ENCODE measurements at places on chromosomes 7 and 10. TPM values are rescaled to one million over a fixed set of nuclear protein-coding genes. Genes with fewer than 3 reads are reported as not detected.
A peak's percentile ranks its signal among the peaks of the same experiment; 100 is the strongest.

GRCh38 chr7:26136831-26137230 lies 15.2 kb upstream of the NFE2L3 start:
- no peak overlapping the region for H3K27ac ChIP-seq
- H3K36me3 ChIP-seq: no peaks in the 10 kb centered on the region
- no peak for DNase-seq
- H3K27me3 ChIP-seq: no peaks in the 10 kb centered on the region
- no peak overlapping the region for H3K4me3 ChIP-seq

GRCh38 chr7:99576251-99576650 lies 17.8 kb downstream of the ZNF655 start:
- no peak overlapping the region for H3K27ac ChIP-seq
- H3K27me3 ChIP-seq: no peaks in the 10 kb centered on the region
- peaks cover 11% of the 10 kb centered on the region for H3K4me1 ChIP-seq
- peaks cover 18% of the 10 kb centered on the region for H3K36me3 ChIP-seq
- H3K4me3 ChIP-seq: no peak overlapping the region

GRCh38 chr7:927031-927671 lies 27.3 kb downstream of the ADAP1 start:
- peaks cover 33% of the 10 kb centered on the region for H3K4me1 ChIP-seq
- no peaks in the 10 kb centered on the region for H3K36me3 ChIP-seq
- H3K27ac ChIP-seq: no peak overlapping the region
- H3K27me3 ChIP-seq: no peaks in the 10 kb centered on the region
- no peak overlapping the region for H3K4me3 ChIP-seq
- DNase-seq: no peak

GRCh38 chr7:90910136-90910535 lies 314.0 kb downstream of the CDK14 start:
- H3K27ac ChIP-seq: no peak overlapping the region
- no peaks in the 10 kb centered on the region for H3K36me3 ChIP-seq
- H3K4me3 ChIP-seq: no peak overlapping the region
- no peaks in the 10 kb centered on the region for H3K4me1 ChIP-seq
- no peaks in the 10 kb centered on the region for H3K27me3 ChIP-seq

DNA sequence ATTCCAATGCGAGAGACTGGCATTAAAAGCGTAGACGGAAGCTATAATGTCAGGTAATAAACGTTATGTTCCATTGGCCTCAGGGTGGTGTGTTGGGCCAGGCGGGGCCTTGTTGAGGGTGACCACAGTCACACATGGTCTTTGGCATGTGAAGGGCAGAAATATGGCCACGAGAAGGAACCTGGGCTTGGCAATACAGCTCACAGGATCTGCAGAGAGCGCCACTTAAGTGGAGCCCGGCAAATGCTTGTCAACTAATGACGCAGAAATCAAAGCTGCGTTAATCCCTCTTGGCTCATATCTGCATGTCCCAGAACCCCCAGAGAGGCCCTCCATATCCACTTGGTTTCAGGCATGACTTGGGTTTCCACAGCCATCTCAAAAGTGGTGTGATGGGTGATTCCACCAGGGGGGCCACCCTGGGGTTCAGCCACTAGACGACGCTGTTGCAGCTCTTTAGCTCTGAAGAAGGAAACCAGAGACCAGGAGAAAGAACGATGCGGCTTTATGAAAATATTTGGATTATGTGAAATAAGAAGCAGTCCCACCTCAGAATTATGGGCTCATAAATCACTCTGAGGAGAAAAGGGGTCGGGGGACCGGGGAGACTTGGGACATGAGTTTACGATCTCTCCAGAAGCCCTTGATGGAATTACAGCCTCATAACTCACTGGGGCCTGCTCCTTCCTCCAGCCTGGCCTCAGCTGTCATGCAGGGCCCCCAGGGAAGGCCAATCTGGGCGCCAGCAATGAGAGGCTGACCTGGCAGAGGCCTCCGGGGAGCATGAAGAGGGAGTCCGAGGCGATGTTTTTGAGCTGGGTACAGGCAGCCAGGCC lies 462.5 kb downstream of the PLXNA4 start:
- no peaks in the 10 kb centered on the region for H3K4me1 ChIP-seq
- DNase-seq: no peak
- no peak overlapping the region for H3K27ac ChIP-seq

DNA sequence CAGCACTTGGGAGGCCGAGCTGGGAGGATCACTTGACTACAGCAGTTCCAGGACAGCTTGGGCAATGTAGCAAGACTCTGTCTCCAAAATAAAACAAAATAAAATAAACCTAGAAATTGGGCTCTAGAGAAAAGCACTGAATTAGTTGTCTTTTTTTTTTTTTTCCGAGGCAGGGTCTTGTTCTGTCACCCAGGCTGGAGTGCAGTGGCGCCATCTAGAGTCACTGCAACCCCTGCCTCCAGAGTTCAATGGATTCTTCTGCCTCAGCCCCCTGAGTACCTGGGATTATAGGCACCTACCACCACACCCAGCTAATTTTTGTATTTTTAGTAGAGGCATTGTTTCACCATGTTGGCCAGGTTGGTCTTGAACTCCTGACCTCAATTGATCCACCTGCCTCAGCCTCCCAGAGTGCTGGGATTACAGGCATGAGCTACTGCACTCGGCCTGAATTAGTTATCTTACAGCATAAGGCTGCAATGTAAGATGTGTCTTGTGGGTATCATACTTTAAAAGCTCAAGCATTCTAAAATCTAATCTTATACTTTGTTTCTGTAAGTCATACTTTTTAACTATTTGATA lies 12.8 kb downstream of the MEIG1 start:
- no peak overlapping the region for H3K27ac ChIP-seq
- H3K4me3 ChIP-seq: no peak overlapping the region
- no peaks in the 10 kb centered on the region for H3K36me3 ChIP-seq

DNA sequence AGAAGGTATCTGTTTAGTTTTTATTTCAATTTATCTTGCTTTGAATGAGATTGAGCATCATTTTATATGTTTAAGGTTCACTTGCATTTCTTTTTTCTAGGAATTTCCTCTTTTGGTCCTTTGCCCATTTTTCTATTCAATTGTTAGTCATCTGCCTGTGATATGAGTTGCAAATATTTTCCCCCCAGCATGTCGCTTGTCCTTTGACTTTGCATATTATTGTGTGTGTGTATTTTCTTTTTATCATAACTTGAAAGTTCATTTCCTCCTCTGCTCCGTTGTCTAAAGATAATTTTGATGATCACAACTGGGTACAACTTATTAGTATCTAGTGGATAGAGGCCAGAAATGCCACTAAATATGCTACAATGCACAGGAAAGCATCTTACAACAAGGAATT lies 132.7 kb upstream of the MDFIC start:
- no peak overlapping the region for H3K4me3 ChIP-seq
- no peaks in the 10 kb centered on the region for H3K27me3 ChIP-seq
- H3K27ac ChIP-seq: no peak overlapping the region
- no peaks in the 10 kb centered on the region for H3K4me1 ChIP-seq
- no peaks in the 10 kb centered on the region for H3K36me3 ChIP-seq
- no peak for DNase-seq

- no peaks in the 10 kb centered on the region for H3K36me3 ChIP-seq
- no peaks in the 10 kb centered on the region for H3K4me1 ChIP-seq
- H3K27me3 ChIP-seq: no peaks in the 10 kb centered on the region
- DNase-seq: no peak
- H3K27ac ChIP-seq: no peak overlapping the region
- H3K4me3 ChIP-seq: no peak overlapping the region
Measured at GRCh38 chr7:41566581-41566980, 136.3 kb downstream of the INHBA start.

- no peak overlapping the region for H3K27ac ChIP-seq
- no peaks in the 10 kb centered on the region for H3K27me3 ChIP-seq
- no peaks in the 10 kb centered on the region for H3K4me1 ChIP-seq
- peak; percentile 62 for DNase-seq
Measured at GRCh38 chr7:111029574-111030251, 61.2 kb upstream of the LRRN3 start.

GRCh38 chr10:106378251-106378650 lies 786.3 kb downstream of the SORCS1 start:
- H3K4me1 ChIP-seq: no peaks in the 10 kb centered on the region
- DNase-seq: no peak
- no peaks in the 10 kb centered on the region for H3K36me3 ChIP-seq

GRCh38 chr7:65980478-65981250 lies 1.3 kb downstream of the GUSB start:
- H3K36me3 ChIP-seq: peaks cover 4% of the 10 kb centered on the region
- no peak overlapping the region for H3K27ac ChIP-seq
- peak overlapping the region; percentile 85 for H3K4me3 ChIP-seq
- peak; percentile 81 for DNase-seq
- H3K27me3 ChIP-seq: no peaks in the 10 kb centered on the region
- no peaks in the 10 kb centered on the region for H3K4me1 ChIP-seq

GRID2IP gene
- total RNA-seq: not detected

PPA1 gene
- 48.0 TPM for total RNA-seq

CNNM1 gene
- total RNA-seq: 0.79 TPM
